ENCODE measurements at places on chromosomes 4 and X. TPM values are rescaled to one million over a fixed set of nuclear protein-coding genes. Genes with fewer than 3 reads are reported as not detected.

- no peak for DNase-seq
Measured at GRCh38 chr4:33882246-33882990, 2361.9 kb downstream of the ARAP2 start.

DNA sequence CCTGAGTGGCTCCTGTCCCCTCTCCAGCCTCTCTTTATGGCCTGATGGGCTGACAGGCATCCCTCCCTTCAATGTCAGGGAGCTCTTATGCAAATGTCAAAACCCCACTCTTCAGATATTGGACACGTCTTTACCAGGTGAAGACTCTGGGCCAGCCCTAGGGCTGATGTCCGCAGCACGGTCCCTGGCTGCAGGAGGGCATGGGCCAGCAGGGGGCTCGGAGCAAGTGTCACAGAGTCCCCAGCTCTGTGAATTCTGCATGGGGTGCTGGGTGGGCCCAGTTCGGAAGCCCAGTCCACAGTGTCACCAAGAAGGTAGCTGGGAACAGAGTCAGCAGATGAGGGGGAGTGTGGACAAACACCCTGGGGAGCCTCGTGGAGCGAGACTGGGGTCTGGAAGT is 39.6 kb upstream of the PSAPL1 start:
- DNase-seq: no peak

GRCh38 chr4:184649971-184650855 is 675 bp downstream of the PRIMPOL start:
- peak; percentile 74 for DNase-seq

The PCYT1B gene
- 18.3 TPM for polyA plus RNA-seq

DNA sequence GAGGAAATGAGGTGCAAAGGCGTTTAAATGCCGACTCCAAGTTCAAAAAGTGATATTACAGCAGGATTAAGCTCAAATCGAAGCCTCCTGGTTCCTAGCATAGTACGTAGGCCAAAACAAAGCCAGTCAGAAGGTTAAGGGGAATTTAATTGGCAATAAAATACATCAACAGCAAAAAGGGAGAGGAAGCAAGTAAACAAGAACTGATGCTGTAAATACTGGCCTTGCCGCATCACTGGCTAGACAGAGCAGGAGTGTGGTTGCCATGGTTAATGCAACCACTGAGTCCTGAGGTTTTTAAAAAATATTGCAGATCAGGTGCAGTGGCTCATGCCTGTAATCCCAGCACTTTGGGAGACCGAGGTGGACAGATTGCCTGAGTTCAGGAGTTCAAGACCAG is 63.2 kb upstream of the FBXW7 start:
- no peak for DNase-seq

GRCh38 chr4:156832886-156833285 is 138.7 kb downstream of the PDGFC start:
- DNase-seq: no peak

- no peak for DNase-seq
Measured at GRCh38 chrX:44816367-44816766, 27.5 kb upstream of the DUSP21 start.

- DNase-seq: no peak
Measured at GRCh38 chrX:5163663-5164062, 1065.0 kb downstream of the NLGN4X start.

Measured in spinal cord (tissue), 10 donors.